ENCODE measurements at places on chromosomes 13 and 19. TPM values are rescaled to one million over a fixed set of nuclear protein-coding genes. Genes with fewer than 3 reads are reported as not detected.

The RHPN2 gene
- total RNA-seq: 2.6 TPM

The TTYH1 gene
- total RNA-seq: not detected

The SYNE4 gene
- not detected for total RNA-seq

The KCNN4 gene
- 1.7 TPM for total RNA-seq

The CCDC194 gene
- not detected for total RNA-seq

The ADM5 gene
- total RNA-seq: 2.3 TPM

The RFPL4A gene
- total RNA-seq: not detected

The IGFL4 gene
- not detected for total RNA-seq

The NXNL1 gene
- total RNA-seq: not detected

The ZNF607 gene
- total RNA-seq: 1.7 TPM

The CEACAM4 gene
- not detected for total RNA-seq

The RXFP2 gene
- total RNA-seq: not detected

The ALOX5AP gene
- not detected for total RNA-seq

The IGFL1 gene
- not detected for total RNA-seq

The PSG1 gene
- 0.29 TPM for total RNA-seq

The KLK11 gene
- total RNA-seq: not detected

The INAFM1 gene
- total RNA-seq: 7.8 TPM

The RABAC1 gene
- 300 TPM for total RNA-seq

The ZSCAN1 gene
- not detected for total RNA-seq

The CCDC122 gene
- total RNA-seq: 4.9 TPM

The FLT1 gene
- total RNA-seq: 5.2 TPM

The SERTAD1 gene
- total RNA-seq: 33.2 TPM

The CD37 gene
- not detected for total RNA-seq

The GRIN2D gene
- not detected for total RNA-seq

The CEACAM19 gene
- total RNA-seq: under 0.01 TPM

The ZNF230 gene
- 1.9 TPM for total RNA-seq

The PALM gene
- total RNA-seq: 6.3 TPM

The MAP3K10 gene
- 6.0 TPM for total RNA-seq

The SHC2 gene
- under 0.01 TPM for total RNA-seq

The DCT gene
- not detected for total RNA-seq

The OR10H1 gene
- total RNA-seq: not detected

The FBXO27 gene
- 8.4 TPM for total RNA-seq

The CLDND2 gene
- not detected for total RNA-seq

The KIR2DL4 gene
- not detected for total RNA-seq

The HCST gene
- total RNA-seq: not detected

The HIF3A gene
- total RNA-seq: 6.0 TPM

The PTGIR gene
- 5.0 TPM for total RNA-seq

The GARIN5A gene
- not detected for total RNA-seq

The MEDAG gene
- total RNA-seq: 5.1 TPM

The MAP1S gene
- 23.2 TPM for total RNA-seq

The THSD8 gene
- total RNA-seq: not detected

The SF3A2 gene
- total RNA-seq: 28.0 TPM

The ZMYM2 gene
- 40.4 TPM for total RNA-seq

The GADD45GIP1 gene
- total RNA-seq: 49.1 TPM

The N4BP2L1 gene
- 2.6 TPM for total RNA-seq

The FGF9 gene
- not detected for total RNA-seq

The IFNL4 gene
- not detected for total RNA-seq

The METTL21C gene
- not detected for total RNA-seq

The POLR1G gene
- total RNA-seq: 5.5 TPM

The GNG7 gene
- under 0.01 TPM for total RNA-seq

The PROZ gene
- not detected for total RNA-seq

The ZNF568 gene
- 3.5 TPM for total RNA-seq

All from myometrial cell (primary cell).